ENCODE measurements at places on chromosomes 16 and 17.
A peak's percentile ranks its signal among the peaks of the same experiment; 100 is the strongest.

DNA sequence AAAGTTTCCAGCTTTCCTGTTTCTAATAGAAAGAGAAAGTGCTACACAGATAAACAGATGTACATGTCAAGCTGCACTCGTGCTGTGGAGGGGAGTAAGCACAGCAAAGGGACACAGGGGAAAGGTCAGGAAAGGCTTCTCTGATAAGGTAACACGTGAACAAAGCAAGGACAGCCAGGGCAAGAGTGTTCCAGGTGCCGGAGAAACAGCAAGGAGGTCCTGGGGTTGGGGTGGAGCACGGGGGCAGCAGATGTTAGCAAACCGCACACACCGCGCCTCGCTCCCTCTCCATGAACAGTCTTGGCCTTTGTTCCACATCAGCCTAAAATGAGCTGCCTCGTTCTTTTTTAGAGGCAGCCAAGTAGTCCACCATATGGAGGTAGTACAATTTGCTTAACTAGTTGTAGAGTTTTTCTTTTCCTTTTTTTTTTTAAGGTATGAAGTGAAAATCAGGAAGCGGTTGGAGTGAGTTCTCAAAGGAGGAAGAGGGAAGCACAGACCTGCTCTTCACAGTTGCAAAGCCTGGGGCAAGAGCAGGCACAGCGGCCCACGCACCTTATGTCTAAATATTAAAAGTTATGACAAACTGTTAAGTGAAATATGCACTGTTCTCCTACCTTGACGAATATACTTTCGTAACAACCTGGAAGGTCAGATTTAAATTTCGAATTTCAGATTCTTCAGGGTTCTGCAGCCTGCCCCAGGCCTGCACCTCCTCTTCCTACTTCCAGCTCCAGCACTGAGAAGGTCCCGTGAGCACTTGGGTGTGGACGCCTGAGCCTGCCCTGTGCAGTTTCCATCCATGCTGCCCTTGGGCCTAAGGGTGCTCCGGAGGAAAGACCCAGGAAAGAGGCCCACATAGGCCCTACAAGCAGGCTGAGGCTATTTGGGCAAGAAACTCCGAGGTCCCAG is 41.5 kb upstream of the RPH3AL start:
- no peak for DNase-seq

- no peak for DNase-seq
These were observed 31.3 kb upstream of the KSR1 start for GRCh38 chr17:27424941-27425340.

- peak; percentile 78 for DNase-seq
These were observed 664 bp downstream of the HBQ1 start for GRCh38 chr16:180681-181564.

DNA sequence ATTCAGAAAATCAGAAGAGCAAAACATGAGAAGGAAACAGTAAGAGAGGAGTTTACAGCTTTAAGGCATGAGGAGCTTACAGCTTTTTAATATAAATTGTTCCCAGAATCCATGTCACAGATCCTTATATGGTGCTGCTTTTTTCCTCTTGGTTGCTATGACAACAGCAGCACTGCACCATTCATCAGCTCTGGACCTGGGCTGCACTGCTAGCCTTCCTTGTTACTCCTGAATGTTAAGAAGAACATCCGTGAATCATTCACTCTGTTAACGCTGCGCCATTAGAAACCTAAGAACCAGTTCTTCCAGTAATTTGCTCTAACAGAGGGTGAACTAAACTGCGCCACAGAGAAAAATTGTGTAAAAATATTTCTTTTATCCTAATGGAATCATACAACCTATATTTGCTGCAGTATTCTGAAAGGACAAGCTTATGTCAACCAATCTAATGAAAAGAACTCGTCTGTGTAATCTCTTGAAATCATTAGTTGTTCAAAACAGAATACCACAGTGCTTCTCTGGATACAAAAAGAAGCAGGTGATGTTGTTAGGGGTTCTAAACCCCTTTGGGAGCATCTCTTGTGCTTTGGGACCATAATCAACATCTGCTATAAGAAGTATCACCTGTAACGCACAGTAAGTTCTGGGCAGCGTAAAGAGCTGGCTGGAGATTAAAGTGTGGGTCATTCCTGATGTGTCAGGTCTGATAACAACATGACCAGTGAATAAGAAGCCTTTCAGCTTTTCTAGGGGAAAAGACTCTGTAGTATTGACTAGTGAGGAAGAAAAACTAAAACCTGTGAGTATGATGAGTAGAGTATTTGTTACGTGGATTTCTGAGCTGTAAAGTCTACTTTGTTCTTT is 151.2 kb downstream of the TANC2 start:
- no peak for DNase-seq

GRCh38 chr16:23976524-23976923 is 140.7 kb downstream of the PRKCB start:
- DNase-seq: no peak

DNA sequence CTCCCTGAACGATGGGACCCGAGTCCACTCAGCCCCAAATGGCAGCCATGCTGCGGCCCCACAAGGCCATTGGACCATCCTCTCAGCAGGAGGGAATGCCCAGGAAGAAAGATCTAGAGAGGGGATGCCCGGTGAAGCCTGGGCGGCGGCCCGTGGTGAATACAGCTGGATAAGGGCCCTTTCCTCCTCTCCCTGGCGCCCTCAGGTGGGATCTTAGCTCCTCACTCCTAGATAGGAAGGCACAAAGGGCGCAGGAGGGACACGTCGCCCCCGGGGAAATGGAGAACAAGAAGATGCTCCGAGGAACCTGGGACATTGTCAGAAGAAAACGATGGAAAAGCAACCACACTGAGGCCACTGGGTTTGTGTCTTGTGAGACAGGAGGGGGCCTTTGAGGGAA is 2.5 kb downstream of the CD300C start:
- DNase-seq: no peak

Measured in activated T-helper 1 cell treated with anti-CD3 and anti-CD28 coated beads, Interleukin-2, amount 50 U/mL, for 16 hours (primary cell).